OCI-M1 (cell line): ENCODE measurements at places on chromosomes 1 and 21.

- DNase-seq = no peak
Measured at GRCh38 chr21:45994086-45994661, 12.6 kb downstream of the COL6A1 start.

- peak; percentile 44 for DNase-seq
Measured at GRCh38 chr1:235127203-235127602, 1.4 kb downstream of the TOMM20 start.

GRCh38 chr1:156559086-156559796 is 13.1 kb downstream of the IQGAP3 start:
- no peak for DNase-seq

GRCh38 chr1:117605164-117605773 is 579 bp upstream of the TENT5C start:
- DNase-seq = no peak

DNA sequence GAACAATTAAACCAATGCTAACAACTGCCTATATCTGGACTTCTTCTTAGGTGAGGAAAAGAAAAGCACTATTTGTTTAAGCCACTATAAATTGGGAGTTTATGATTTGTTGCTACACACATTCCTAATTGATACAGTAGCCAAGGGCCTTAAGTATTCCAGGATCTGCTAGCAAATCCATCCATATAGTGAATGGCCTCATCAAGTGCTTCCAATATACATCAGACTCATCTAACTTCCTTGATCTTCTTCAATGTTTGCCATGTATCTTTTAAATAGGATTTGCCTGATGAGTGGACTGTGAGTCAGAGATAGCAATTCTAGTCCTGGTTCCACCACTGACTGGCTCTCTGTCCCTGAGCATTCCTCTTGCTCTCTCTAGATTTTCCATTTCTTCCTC is 430.2 kb downstream of the OMA1 start:
- no peak for DNase-seq

GRCh38 chr1:8985915-8986813 is 40.1 kb downstream of the SLC2A7 start:
- no peak for DNase-seq

- peak; percentile 93 for DNase-seq
Measured at GRCh38 chr1:205335692-205336091, 14.1 kb upstream of the NUAK2 start.

DNA sequence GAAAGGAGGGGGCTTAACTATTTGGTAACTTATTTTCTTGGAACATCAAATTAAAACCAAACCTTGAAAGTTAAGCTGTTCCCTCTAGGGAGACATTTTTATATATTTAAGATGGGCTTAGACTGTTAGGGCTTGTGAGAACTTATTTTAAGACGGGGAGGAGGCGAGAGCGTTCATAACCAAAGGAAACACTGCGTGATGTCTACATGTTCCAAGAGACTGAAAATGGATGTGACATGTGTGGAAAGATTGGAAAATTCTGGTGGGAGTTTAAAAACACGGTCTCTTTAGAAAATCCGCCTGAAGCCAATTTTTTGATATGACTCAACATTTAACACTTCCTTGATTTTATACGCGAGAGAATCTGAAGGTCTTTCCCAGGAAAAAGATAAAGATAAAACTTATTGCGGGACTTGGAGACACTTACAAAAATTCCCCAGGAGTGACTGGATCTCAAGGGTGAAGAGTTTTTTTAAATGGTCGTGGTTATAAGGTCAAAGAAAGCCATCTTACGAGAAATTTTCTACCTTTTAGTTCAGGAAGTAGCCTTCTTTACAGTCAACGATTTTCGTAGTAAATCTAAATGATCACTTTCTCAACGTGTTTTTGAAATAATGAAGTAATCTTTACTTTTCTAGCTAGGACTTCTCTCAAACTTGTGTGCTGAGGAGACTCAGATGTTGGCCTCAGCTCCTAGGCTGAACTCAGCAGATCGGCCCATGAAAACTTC is 828 bp downstream of the PNRC2 start:
- DNase-seq = no peak

- peak; percentile 86 for DNase-seq
Measured at GRCh38 chr21:45130324-45130774, 56.0 kb downstream of the ADARB1 start.

DNA sequence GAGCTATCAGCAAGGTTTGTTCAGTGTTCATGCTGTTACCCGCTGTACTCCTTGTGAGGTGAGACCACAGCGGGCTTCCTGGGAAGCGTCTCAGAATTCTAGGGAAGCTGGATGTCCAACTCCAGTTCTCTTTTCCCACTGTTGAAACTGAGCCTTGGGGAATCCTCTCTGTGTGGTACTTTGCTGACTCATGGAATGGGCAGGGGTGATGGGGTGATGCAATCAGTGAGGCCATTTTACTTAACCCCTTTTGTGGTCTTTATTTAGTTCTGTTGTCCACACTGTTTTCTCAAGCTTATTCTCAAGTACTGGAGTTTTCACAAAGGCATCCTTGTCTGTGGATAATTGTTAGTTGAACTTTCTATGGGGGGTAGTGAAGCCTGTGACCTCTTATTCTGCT is 42.6 kb downstream of the ACKR1 start:
- DNase-seq = no peak

GRCh38 chr21:36541721-36542139 is 61.8 kb upstream of the CLDN14 start:
- no peak for DNase-seq

- no peak for DNase-seq
Measured at GRCh38 chr1:101965341-101965740, 31.4 kb downstream of the OLFM3 start.

- peak; percentile 76 for DNase-seq
Measured at GRCh38 chr1:245153081-245153551, 1.7 kb upstream of the KIF26B start.

DNA sequence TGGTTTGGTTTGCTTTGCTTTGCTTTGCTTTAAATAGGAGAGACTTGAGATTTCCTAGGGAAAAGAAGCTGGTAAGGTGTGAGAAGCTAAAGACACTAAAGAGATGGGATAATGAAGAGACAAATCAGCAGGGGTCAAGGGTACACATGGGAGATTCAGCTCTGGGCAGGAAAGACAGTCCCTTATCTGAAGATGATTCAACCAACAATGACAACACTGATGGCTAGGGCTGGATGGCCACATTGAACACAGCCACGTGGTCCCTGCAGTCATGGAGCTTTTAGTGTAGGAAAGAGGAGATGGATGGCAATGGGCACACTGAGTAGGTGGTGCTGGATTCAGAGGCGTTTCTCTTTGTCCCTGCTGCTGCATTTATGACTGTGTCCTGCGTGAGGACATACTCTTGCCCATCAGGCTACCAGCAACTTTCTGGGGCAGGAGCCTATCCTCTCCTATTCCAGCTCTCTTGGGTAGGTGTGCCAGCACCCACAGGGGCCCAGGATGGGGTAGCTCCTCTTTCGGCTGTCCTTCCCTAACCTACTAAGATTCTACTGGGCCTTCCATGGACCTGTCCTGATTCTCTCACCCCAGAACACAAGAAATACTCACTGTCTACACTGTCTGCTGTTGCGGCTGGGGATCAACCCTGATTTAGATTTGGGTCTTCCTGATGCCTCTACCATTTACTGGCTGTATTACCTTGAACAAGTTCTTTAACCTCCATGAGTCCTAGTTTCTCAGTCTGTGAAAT is 1.4 kb upstream of the SHISA4 start:
- DNase-seq = peak; percentile 30

DNA sequence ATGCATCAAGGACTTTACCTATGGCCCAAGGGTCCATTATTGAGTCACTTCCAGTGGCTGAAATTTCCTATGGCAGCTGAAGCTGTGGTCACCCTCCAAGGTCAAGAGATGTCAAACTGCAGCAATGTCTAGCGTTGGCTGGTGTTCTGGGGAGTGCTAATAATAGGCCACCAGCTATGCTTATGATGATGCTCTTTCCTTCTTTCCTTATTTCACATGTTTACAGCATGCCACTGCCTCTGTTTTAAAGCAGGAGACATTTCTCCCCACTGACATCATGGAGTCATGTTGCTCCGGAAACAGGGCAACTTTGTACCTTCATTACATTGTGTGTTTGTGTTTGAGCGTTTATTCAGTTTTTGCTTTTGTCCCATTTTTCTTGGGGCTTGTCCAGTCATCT is 62.6 kb upstream of the CYYR1 start:
- DNase-seq = no peak

DNA sequence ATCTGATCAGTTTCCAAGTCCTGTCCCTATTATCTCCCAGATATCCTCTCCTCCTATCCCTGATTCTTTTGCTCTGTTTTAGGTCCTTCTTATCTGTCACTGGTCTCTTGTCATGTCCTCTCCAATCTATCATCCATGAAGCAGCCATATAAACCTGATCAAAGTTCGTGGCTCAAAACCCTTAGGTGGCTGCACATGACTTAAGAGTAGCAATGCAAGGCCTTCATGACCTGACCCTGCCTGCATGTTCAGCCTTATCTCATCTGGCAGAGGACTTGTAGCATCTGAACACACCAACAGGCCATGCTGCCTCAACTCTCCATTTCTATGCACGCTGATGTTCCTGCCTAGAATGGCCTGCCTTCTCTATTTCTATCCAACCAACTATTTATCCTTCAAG is 65.2 kb downstream of the NOS1AP start:
- peak; percentile 16 for DNase-seq

- DNase-seq = no peak
Measured at GRCh38 chr21:45129189-45129923, 55.0 kb downstream of the ADARB1 start.

DNA sequence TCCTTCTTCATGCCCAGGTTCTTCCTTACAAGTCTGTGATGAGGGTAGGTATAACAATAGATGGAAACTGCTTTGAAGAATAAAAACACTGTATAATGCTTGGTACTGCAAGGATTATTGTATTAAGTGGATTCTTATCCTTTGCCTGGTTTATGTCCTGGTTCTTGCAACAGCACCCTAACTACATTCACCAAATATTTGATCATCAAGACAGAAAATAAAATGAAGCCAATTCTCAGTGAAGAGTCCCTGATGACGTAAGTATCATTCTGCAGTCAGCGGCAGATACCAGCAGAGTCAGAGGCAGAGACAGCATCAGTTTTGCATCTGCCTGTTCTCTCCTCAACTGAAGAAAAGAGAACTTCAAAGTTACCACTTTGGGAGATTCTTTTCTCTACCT is 19.7 kb downstream of the ARHGEF11 start:
- no peak for DNase-seq

- no peak for DNase-seq
Measured at GRCh38 chr1:66364578-66365391, 169.2 kb upstream of the SGIP1 start.

DNA sequence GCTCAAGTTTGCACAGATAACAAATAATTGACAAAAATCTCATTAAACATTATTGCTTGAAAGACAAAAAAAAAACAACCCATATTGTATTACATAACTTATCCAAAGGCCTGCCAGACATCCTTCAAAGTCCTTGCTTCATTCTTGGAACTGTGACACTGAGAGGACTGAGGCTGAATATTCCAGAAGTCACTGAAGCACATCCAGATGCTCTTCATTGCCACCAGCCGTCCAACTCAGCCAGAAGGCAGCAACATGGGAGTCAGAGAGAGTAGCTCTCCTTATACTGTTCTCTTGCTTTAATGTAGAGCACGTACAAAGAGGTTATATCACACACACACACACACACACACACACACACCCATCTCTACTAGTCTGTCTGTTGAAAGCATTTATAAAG is 755.0 kb downstream of the LTN1 start:
- DNase-seq = no peak

DNA sequence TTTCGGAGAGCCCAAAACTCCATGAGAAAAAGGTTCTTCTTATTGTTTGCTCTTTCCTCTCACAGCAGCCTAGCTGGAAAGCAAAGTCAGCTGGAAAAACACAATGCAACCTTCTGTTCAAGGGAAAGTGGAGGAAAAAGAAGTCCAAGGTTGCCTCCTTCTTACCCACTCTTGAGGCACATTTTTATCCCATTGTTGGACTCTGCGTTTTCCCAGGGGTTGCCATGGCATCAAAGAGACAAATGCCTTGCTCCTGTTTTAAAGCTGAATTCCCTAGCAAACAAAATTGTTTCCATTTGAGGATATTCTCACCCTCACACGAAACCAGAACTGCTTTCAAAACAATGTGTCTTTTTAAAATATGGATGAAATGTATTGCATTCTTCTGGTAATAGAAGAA is 45.1 kb upstream of the PALMD start:
- no peak for DNase-seq

DNA sequence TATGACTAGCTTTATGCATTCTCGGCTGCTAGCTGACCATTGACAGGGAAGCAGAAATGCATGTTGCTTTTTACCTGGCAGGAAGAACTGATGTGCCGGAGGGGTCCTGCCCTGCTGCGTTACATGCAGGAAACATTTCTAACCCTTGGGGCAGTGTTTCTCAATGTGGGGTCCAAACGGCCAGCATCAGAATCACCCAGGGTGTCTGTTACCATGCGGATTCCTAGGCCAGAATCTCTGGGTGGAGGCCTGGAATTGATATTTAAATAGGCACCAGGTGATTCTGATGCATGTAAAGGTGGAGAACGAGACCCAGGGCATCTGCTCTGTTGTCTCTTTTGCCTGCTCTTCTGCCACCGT is 182.7 kb downstream of the PCP4 start:
- DNase-seq = no peak

GRCh38 chr1:236575523-236575922 is 28.8 kb downstream of the HEATR1 start:
- no peak for DNase-seq
